ENCODE measurements at places on chromosomes 4 and X. TPM values are rescaled to one million over a fixed set of nuclear protein-coding genes. Genes with fewer than 3 reads are reported as not detected.

DNA sequence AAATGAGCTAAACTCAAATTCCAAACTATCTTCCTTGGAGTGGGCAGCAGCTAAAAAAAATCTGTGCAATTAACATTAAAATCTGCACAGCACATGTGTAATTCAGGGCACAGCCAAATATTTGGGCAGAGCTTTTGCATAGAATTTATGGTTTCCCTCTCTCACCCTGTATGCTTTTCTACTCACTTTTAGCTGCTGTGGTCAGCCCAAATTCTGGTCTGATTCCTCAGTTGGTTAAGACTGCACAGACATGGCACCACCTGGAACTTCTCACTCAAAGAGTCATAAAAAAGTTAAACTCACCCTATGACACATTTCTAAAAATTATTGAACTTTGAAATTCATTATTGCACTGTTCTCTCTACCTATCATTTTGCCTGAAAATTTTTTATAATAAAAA, 4.9 kb upstream of the PLK4 start:
- DNase-seq, result no peak

GRCh38 chrX:5176766-5177165, 1051.9 kb downstream of the NLGN4X start:
- DNase-seq, result no peak

DNA sequence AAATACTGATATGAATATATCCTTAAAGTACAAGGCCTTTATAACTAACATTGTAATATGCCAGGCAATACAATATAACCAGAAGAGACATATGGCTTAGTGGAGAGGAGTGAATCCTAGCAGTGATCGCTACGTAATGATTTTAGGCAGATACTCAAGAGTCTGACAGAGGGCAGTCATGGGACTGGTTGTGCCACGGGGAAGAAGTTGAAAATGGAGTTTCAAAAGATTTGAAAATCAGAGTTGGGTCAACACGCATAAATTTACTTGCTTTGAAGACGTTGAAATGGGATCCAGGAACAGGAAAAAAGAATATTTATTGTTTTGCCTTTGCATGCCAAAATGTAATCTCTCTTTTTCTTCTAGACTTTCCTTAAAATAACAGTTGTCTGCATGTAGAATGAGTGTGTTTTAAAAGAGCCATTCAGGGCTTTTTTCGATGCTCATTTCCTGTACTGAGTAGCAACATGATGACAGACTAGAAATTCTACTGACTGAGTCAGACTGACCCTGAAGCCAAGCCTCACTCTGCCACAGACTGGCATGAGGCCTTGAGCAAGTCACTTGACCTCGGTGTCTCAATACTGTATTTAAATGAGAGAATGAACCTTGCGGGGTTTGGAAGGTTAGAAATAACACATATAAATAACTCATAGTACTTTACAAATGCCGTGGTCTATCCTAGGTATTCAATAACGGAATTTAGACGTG, 8.1 kb upstream of the SMS start:
- no peak for DNase-seq

GRCh38 chr4:7790999-7791398, 148.7 kb downstream of the AFAP1 start:
- DNase-seq, result no peak

The PRAF2 gene
- 5.0 TPM for total RNA-seq

Data from SJCRH30 (cell line).